ENCODE measurements at places on chromosomes 7 and 10.

DNA sequence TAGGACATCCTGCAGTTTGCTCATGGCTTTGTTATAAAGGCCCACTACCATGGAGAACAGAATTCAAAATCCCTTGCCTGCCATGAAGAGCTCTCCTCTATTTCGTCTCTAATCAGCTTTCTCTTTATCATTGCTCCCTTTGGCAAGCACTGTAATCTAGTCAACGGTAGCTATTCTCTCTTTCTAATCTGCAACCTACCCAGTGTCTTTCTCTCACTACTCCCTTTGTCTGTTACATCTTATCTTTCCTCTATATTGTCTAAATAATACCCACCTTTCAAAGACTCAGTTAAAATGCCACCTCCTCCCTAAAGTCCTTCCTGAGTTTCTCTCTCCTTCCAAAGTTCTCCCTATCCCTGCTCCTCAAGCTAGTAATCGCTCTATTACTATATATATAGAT is 108.1 kb downstream of the FZD1 start:
- no peak for DNase-seq

GRCh38 chr7:29953726-29954347 is 35.8 kb downstream of the SCRN1 start:
- no peak for DNase-seq

DNA sequence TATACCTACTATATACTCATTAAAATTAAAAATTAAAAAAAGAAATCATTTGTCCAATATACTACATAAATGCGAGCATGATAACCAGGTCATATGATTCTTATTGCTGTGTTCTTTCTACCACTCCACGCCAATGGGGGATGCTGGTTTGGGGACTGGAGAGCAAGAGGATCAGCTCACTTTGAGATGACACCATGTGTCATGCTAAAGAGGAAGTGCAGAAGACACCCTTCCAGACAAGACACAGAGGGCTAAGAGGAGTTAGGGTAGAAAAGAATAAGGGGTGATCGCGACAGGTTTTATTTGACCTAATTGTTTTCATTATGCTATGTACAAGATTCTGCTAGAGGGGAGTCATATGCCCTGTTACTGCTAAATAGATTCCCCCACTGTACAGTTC is 33.8 kb upstream of the MGAM2 start:
- no peak for DNase-seq

- DNase-seq: no peak
These were observed 113.7 kb downstream of the EGFR start for GRCh38 chr7:55132550-55132889.

DNA sequence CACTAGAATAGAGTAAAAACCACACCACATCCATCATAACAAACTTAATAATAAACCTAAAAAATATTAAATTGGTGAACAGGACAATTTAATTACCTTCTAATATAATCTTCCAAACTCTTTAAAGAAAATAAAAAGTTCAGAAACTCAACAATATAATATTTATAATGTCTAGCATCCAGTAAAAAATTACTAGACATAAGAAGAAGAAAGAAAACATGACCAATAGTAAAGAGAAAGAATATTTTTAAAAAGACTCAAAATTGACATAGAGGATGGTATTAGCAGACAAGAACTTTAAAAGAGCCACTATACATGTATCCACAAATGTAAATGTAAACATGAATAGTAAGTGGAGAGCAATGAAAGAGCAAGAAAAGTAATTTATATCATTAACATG is 388.4 kb downstream of the TFEC start:
- DNase-seq: no peak

DNA sequence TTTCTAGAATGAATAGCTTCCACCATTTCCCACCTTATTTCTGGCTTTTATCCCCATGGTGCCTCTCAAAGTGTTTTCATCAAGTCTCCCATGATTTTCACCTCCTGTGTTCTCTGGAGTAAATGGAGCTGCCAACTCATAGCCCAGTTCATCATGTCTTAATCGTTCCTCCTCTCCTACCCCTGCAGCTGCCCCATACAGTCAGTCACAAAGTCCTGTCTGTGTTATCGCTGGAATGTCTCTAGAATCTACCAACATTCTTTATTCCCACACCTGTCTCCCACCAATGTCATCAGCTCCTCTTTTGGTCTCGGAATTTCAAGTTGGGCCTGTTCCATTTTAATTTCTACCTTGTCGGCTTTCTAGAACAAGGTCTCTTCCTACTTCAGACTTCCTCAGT is 178.9 kb downstream of the MLLT10 start:
- no peak for DNase-seq

GRCh38 chr7:98681511-98681910 is 64.4 kb downstream of the NPTX2 start:
- no peak for DNase-seq

DNA sequence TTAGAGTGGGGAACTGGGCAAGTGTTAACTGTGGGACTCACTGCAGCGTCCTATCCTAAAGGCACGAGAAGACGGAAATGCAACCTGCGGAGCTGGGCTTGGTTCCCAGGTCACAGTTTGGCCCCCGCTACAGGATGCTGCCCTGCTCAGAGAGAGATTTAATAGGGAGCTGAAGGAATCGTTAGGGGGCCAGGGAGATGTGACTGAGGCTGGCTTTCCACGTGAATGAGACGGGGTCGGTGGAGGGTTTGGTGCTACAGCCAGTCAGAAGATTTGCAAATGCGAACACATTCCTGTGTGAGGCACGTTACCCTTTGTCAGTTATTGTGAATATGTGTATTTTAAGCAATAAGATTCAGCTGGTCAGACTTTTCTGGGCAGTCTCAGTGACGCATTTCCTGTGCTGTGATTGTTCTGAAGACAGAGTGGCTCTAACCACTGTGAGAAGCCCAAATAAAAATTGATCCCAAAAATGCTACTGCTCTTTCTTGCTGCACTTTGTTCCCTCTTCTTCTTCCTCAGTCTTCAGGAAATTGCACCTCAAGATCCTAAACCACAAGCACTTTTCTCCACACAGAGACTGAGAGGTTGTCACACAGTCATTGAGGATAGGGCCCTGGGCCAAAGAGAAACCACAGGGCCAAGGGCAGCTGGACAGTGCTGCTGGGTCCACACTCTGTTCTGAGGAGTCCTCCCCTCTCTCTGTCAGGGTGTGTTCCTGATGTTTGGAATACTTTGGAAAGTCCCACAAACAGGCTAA is 21.2 kb downstream of the CYP17A1 start:
- no peak for DNase-seq

DNA sequence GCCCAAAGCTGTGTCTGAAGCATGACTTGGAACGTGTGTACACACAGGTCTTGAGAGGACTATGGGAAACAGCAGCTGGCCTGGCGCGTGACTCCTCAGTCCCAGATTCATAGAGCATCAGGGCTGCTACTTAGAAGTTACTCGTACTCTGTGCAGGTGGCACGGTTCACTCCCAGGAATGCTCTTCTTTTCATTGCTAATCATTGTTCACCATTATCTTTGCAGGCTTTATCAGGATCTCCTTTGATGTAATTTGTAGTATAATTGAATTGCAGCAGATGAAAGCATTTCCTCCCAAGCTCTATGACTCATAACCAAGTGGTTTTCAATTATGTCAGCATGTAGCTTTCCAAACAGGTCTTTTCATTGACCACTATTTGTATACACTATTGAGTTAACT is 938.9 kb downstream of the NRG3 start:
- DNase-seq: no peak
